ENCODE measurements at places on chromosomes 11 and 22. TPM values are rescaled to one million over a fixed set of nuclear protein-coding genes. Genes with fewer than 3 reads are reported as not detected.

The BTBD18 gene
- total RNA-seq = not detected

The CAVIN3 gene
- 321 TPM for total RNA-seq

GRCh38 chr22:30996462-30996861 lies 27.4 kb downstream of the TUG1 start:
- no peak for DNase-seq

- no peak for DNase-seq
Observed at GRCh38 chr11:13734530-13734929, 66.1 kb downstream of the FAR1 start.

DNA sequence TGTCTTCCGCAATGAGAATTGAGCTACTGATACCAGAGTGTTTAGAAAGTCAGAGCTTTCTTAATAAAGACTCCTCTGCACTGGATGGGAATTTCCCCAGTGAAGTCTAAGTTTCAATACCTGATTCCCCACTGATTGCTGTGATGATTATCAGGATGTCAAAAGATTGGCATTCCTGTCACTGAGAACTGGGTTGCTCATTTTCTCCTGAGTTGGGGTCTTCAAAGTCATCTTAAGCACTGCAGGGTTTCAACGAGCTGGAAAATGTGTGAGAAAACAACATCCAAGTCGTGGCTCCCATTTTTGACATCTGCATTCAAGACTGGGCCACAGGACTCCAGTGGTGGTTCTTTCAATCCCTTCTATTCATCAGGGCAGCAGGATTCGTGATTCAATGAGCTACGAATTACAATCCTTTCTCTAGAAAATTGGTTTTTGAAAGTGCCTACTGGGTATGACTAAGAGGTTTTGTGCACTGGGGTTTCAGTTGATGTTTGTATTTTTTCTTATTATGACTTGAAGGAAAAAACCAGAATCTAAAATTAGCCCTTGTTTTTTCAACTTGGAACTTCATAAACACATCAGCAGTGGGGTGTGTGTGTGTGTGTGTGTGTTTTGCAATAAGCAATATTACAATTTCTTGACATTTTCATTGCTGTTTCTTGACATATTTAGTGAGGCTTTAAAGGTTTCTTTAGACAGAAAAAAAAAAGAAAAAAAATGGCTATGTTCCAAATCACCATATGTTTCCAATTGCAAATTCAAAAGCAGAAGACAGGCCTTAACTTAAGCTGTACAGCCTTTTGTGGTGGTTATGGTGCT lies 233.0 kb downstream of the FAM76B start:
- DNase-seq = no peak

GRCh38 chr22:48227341-48228018 lies 1465.0 kb downstream of the TBC1D22A start:
- no peak for DNase-seq

- DNase-seq = no peak
Observed at GRCh38 chr11:18752502-18752901, 26.5 kb upstream of the IGSF22 start.

DNA sequence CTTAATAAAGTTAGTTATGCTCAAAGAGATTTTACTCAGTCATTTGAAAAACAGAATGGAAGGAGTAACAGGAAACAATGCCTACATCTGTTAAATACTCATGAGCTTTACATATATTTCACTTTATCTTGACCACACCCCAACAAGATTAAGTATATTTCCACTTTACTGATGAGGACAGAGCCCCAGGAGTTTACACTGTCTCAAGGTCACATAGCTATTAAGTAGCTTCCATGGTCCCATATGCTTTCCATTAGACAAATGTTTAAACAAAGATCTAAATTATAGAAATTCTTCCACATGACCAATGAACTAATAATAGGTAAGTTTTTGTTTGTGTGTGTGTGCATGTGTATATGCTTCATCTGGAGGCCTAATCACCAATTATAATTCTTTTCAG lies 30.2 kb downstream of the MRTFA start:
- DNase-seq = no peak

DNA sequence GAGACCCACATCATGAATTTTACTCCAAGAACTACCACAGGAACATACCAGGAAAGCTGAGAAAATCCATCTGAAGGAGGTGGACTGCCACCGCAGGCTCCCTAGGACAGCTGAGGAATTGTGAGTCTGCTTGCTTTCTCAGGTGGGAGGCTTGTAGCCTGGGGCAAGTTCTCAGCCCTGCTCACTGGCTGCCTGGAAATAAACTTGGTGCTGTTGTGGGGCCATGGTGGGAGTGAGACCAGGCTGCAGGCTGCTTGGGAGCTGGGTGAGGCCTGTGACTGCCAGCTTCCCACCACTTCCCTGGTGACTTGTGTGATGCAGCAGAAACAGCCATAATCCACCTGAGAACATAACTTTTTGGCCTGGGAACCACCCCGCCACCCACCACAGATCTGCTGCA lies 132.7 kb upstream of the RAG2 start:
- DNase-seq = no peak

- DNase-seq = no peak
Observed at GRCh38 chr11:43648888-43649287, 31.6 kb upstream of the HSD17B12 start.

The CARS1 gene
- 32.9 TPM for total RNA-seq

DNA sequence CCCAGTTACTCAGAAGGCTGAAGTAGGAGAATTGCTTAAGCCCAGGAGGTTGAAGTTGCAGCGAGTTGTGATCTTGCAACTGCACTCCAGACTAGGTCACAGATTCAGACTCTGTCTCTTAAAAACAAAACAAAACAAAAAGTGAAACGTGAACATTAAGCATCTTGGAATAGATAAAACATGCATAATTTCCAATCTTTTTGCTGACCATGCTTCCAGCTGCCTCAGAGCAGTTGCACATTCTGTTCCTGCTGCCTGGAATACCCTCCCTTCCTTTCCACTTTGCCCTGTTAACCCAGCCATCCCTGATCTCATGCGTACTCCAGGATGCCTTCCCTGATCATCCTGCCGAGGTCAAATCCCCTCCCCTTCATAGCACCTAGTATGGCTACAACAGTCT lies 718 bp upstream of the CCDC88B start:
- no peak for DNase-seq

GRCh38 chr11:126702987-126703386 lies 297.6 kb downstream of the KIRREL3 start:
- DNase-seq = no peak
